ENCODE measurements at places on chromosomes 5 and 9.

DNA sequence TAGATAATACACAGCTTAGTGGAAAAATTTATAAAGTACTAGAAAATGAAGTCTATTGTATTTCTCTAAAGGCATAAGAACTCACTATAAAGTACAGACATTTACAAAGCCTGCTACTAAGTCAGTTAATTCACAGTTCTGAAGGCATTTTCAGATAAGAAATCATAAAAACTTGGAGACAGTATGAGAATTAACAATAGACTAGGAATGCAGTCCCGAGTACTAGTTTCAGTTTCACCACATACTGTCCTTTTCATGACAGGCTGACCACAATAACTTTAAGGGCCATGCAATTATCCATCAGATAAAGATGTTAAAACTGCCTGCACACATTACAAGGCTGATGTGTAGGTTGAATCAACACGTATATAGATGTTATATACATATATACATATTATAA, 362.6 kb upstream of the SMC2 start:
- no peak for DNase-seq

DNA sequence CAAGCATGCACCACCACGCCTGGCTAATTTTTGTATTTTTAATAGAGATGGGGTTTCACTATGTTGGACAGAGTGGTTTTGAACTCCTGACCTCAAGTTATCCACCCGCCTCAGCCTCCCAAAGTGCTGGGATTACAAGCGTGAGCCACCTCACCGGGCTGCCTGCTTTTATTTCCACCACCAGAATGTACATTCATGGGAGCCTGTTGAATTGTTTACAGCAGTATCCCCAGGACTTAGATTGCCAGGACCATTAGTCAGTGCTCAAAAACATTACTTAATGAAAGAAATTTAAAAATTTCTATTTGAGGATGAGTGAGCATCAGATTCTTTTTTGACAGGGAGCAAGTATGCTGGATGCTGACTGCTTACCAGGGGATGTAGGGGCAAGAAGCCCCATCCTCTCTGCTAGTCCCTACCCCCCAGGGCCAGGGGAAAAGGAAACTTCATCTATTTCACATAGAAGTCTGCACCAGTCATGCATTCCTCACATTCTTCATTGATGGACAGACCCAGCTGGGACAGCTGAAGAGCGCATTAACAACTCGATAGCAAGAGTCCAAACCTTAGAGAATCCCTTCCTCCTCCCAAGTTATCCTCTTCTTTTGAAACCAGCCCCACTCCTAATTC, 10.3 kb upstream of the RGMB start:
- DNase-seq = peak; percentile 55

GRCh38 chr5:122311961-122312590, at the start of gene SNCAIP:
TSS of gene SNCAIP (plus strand) at chr5:122312237. CDS start at chr5:122391135, 78,898 bp downstream.
- peak; percentile 91 for DNase-seq

DNA sequence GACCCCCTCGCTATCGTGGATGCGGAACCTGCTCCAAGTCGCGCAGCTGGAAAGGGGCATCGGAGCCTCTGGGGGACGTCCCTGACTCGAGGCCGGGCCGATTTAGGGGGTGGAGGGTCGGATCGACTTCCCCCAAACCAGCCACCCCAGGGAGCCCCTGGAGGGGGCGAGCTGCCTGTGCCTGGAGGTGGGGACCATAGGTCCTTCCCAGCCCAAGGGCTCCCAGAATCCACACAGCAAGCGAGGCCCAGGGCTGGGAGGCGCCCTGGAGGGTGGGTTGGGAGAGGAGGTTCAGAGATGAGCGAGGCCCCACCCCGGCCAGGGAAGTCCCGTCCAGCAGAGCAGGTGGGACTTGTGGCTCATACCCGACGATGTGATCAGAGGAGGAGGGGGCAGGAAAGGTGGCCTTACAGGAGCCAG, 147.6 kb downstream of the GAPVD1 start:
- peak; percentile 21 for DNase-seq

All from eye (tissue), 1 donor.